ENCODE measurements at places on chromosomes 16 and 17. TPM values are rescaled to one million over a fixed set of nuclear protein-coding genes. Genes with fewer than 3 reads are reported as not detected.

The CLEC19A gene
- total RNA-seq, result not detected

GRCh38 chr17:66548659-66549310 lies 246.4 kb downstream of the PRKCA start:
- DNase-seq, result no peak

DNA sequence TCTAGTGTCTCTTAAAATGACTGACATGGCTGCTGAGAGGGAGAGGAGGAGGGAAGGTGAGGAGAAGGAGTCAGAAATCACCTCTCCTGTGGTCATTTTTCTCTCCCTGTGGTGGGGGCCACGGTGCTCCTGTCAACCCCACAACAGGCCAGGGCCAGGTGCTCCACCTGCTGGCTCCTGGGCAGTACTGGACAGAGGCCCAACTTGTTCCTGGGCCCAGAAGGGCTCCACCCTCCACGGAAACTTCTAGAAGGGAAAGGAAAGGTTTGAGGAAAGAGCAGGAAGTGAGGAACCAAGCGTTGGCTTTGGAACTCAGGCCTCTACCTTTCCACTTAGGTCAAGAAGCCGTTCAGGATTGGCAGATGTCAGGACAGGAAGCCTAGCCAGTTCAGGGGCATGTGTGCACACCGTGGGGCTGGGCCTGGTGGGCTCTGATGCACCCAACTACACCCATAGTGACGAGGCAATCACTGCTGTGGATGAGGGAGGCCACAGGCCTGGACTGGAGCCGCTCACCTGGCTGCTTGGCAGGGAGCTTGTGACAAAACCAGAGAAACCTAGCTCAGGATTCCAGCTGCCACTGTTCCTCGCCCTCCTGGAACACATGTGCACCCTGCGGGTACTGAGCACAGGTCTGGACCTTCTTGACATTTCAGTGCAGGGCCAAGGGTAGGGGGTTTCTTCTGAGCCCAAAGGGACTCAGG lies 36.1 kb downstream of the WNT3 start:
- no peak for DNase-seq

The TPSG1 gene
- total RNA-seq, result not detected

DNA sequence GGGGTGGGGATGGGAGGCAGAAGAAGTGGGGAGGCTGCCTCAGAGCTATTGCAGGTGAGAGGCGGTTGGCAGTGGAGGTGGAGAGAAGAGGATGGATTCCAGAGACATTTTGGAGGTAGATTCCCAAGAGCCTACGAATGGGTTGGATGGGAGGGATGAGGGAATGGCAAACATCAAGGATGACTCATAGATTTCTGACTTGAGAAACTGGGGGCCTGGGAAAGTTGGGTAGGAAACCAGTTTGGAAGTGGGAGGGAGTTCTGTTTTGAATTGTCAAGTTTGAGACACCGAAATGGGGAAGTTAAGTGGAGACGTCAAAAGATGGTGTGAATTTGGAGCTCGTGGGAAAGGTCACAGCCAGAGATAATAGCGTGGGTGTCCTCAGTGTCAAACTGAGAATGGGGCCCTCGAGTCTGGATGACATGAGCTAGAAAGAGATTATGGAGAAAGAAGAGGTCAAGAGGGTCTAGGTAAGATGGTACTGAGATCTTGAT lies 6.2 kb upstream of the CYLD start:
- DNase-seq, result no peak

DNA sequence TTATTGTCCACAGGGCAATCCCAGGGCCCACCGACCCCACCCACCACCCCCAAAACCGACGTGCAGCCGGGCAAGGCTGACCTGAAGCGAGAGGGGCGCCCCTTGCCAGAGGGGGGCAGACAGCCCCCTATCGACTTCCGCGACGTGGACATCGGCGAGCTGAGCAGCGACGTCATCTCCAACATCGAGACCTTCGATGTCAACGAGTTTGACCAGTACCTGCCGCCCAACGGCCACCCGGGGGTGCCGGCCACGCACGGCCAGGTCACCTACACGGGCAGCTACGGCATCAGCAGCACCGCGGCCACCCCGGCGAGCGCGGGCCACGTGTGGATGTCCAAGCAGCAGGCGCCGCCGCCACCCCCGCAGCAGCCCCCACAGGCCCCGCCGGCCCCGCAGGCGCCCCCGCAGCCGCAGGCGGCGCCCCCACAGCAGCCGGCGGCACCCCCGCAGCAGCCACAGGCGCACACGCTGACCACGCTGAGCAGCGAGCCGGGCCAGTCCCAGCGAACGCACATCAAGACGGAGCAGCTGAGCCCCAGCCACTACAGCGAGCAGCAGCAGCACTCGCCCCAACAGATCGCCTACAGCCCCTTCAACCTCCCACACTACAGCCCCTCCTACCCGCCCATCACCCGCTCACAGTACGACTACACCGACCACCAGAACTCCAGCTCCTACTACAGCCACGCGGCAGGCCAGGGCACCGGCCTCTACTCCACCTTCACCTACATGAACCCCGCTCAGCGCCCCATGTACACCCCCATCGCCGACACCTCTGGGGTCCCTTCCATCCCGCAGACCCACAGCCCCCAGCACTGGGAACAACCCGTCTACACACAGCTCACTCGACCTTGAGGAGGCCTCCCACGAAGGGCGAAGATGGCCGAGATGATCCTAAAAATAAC lies 3.0 kb downstream of the SOX9 start:
- no peak for DNase-seq

GRCh38 chr16:50606431-50607050 lies 58.3 kb downstream of the NKD1 start:
- no peak for DNase-seq

The MSLN gene
- total RNA-seq, result 0.50 TPM

DNA sequence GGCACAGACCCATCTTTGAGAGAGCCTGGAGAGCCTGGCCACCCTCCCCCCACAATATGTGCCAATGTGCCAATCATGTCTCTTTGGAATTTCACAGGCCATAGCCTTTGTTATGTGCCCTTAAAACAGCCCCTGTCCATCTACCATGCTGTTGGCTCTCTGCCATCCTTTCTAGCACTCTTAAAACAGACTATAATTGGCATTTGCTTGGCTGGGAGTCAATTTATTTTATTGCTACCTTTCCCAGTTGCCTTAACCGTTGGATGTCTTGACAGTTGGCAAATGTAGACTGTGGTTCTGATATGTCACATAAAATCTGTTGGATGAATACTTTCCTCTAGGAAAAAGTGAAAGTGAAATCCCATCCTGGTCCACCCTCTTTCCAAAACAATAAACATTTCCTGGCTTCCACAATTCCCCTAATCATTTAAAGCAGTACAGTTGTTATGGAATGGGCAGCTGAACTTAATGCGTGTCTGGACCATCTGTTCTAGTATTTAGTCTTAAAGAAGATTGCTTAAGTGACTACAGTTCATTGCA lies 394.0 kb downstream of the KCNJ2 start:
- DNase-seq, result no peak

The RRAD gene
- 0.36 TPM for total RNA-seq

GRCh38 chr16:49756775-49757558 lies 98.9 kb downstream of the ZNF423 start:
- DNase-seq, result no peak

The SLC52A1 gene
- not detected for total RNA-seq

The LRRC45 gene
- total RNA-seq, result 39.4 TPM

- no peak for DNase-seq
Measured at GRCh38 chr17:57086069-57086930, 1.3 kb downstream of the AKAP1 start.

The FAM83G gene
- 16.6 TPM for total RNA-seq

The MC1R gene
- 3.8 TPM for total RNA-seq

The C1QTNF1 gene
- total RNA-seq, result 0.67 TPM

DNA sequence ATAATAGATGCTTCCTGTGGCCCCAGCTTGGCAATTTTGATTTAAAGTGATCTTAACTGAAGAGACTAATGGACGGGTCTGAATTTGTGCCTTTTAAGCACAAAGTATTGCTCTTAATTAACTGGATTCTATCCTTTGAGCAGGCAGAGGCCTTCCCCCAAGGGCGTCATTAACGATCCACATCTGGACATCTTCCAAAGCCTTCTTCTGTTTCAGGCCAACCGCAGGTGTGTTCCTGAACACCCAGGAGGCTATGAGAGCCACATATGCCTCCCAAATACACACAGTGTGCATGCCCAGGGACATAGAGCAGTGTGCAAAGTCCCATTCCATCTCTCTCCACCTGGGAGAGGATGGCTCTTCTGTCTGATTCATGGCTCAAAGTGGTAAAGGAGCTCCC lies 42.3 kb downstream of the MAPT start:
- DNase-seq, result no peak

GRCh38 chr16:84952335-84953189 lies 58.8 kb downstream of the ZDHHC7 start:
- peak; percentile 74 for DNase-seq

- peak; percentile 76 for DNase-seq
Measured at GRCh38 chr16:4614571-4615383, at the start of gene UBALD1. UBALD1 (minus strand) TSS chr16:4614888; CDS start chr16:4614797, 91 bp downstream.

- no peak for DNase-seq
Measured at GRCh38 chr16:21603928-21604327, 4.6 kb downstream of the METTL9 start.

- DNase-seq, result no peak
Measured at GRCh38 chr16:81189100-81189664, 49.3 kb upstream of the BCO1 start.

DNA sequence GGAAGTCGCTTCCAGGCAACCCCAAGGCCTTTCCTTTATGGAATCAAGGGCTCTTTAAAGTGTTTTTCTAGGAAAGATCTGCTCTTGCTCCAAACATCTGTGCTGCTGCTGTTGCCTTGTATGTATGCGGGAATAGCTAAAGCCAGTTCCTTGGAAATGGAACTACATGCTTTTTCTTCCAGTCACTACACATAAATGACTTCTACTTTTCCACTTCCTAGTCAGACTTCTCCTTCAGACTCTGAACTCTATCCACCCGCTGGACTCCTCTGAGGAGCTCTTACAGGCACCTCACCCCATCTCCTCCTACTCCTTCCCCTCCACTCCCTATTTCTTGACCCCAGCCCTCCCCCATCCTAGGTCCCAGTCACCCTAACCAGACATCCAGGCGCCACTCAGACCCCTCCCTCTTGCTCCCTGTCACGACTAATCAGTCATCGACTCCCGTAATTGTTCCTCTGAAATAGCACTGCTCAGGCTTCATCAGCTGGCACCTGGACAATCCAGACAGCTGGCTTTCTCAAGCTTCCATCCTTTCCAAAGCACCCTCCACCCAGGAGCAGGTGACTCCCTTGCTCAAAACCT lies 15.0 kb upstream of the PEMT start:
- DNase-seq, result no peak

DNA sequence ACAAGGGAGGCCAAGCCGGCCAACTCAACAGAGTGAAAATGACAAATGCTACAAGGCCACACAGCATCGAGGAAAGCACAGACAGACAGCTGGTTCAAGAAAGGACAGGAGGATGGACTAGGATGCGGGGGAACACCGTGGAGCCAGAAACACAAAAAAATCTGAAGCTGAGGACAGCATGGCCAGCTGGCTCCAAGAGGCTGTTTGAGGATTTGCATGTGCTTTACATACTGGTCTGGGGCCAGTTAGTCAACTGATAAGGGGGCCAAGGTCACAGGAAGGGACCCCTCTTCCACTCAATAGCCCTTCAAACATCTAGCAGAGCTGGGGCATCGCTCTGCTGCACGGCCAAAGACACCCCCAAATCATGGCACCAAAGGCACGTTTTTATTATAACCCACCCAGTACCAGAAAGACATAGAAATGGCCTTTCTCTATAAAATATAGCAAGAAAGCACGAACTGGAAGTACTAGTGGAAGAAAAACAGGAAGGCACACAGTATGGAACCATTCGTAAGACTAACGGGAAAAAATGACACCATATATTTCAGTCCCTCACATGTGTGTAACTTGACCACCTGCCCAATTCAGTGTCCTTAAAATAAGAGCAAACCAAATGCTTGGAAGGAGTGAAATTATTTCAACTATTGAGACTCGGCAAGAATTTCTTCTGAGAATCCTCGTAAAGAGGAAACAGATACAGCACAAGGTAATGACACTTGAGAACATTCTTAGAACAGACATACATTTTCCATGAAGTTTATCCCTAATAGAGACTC lies 7.8 kb upstream of the SRL start:
- no peak for DNase-seq

- DNase-seq, result peak; percentile 37
Measured at GRCh38 chr17:75526555-75527270, 1.2 kb downstream of the LLGL2 start.

GRCh38 chr17:1617620-1618174 lies 10.9 kb downstream of the SLC43A2 start:
- no peak for DNase-seq

The EFCAB5 gene
- total RNA-seq, result not detected

The ITGAX gene
- not detected for total RNA-seq

The MLLT6 gene
- total RNA-seq, result 147 TPM

GRCh38 chr17:30091121-30091670 lies 25.4 kb upstream of the NSRP1 start:
- DNase-seq, result no peak

The DHRS7C gene
- not detected for total RNA-seq

- no peak for DNase-seq
Measured at GRCh38 chr17:52885882-52886281, 727.4 kb upstream of the CA10 start.

GRCh38 chr17:19288453-19288852 lies 51.3 kb downstream of the EPN2 start:
- no peak for DNase-seq

- peak; percentile 13 for DNase-seq
Measured at GRCh38 chr16:53207810-53208752, 153.3 kb downstream of the CHD9 start.

DNA sequence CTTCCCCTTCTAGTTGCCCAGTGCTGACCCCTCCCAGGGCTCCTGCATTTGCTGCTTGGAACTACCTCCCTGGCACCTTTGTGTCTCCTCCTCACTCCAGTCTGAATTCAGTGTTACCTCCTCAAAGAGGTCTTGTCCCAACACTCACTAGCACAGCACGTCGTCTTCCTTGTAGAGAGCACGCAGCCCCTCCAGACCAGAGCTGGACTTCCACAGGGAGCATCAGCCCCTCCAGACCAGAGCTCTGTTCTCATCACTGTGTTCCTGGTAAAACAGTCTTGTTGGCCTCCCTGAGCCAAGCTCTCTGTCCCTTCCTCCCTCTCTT lies 27.8 kb upstream of the MGAT5B start:
- DNase-seq, result no peak

GRCh38 chr17:4987767-4988567 lies 492 bp upstream of the CAMTA2 start:
- DNase-seq, result no peak

DNA sequence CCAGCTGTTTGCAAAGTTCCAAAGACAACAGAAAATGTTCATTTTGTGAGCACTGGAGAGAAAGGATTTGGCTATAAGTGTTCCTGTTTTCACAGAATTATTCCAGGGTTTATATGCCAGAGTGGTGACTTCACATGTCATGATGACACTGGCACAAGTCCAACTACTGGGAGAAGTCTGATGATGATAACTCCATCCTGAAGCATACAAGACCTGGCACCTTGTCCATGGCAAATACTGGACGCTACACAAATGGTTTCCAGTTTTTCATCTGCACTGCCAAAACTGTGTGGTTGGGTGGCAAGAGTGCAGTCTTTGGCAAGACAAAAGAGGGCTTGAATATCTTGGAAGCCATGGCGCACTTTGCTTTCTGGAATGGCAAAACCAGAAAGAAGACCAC lies 385.0 kb downstream of the CDH11 start:
- no peak for DNase-seq

- peak; percentile 56 for DNase-seq
Measured at GRCh38 chr17:4949321-4950074, 1.2 kb upstream of the PFN1 start.

The PYDC1 gene
- not detected for total RNA-seq

Data from progenitor cell of endocrine pancreas (in vitro differentiated cells).